ENCODE measurements at places on chromosomes 2 and 18.
A peak's percentile ranks its signal among the peaks of the same experiment; 100 is the strongest.

- DNase-seq = no peak
These were observed 58.3 kb downstream of the FBXO36 start for GRCh38 chr2:229980431-229981184.

DNA sequence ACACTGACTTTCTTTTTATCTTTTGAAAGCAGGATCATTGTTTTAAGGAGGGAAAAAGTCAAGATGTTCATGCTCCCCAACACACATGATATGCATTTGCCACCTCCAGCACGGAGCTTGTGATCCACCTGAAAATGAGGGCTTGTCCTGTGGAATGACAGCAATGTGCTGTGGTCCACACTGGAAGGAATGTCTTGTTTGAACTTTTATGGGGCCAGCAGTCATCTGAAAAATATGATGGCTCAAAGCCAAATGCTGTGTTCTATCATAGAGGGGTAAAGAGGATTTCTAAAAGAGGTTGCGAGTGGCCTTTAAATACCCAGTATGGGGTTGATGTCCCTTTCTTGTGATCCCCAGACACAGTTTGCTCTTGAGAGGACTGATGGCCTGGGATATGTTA, 226.5 kb upstream of the SPRED2 start:
- DNase-seq = no peak

GRCh38 chr2:96520697-96521096, 15.5 kb upstream of the NEURL3 start:
- no peak for DNase-seq

- DNase-seq = no peak
These were observed 106.4 kb upstream of the RBBP8 start for GRCh38 chr18:22826726-22827125.

- peak; percentile 9 for DNase-seq
These were observed 7.9 kb upstream of the PDCL3 start for GRCh38 chr2:100554798-100555407.

DNA sequence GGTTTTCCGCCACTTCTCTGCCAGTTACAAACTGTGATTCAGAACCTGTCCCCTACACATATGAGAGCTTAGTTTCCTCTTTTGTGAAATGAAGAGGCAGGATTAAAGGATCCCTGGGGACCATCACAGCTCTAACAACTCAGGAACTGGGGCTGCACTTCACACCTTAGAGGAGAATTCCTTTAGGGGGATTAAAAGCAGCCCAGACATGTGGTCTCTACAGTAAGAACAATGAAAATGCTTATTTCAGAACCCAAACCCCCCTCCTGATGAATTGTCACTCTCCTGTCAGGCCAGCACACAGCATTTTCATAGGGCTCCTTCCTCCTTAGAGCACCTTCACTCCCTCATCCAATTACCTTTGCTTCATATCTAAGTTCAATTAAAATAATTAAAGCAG, 101.5 kb upstream of the NEDD4L start:
- DNase-seq = no peak

GRCh38 chr2:88086401-88086800, 18.8 kb downstream of the SMYD1 start:
- no peak for DNase-seq

DNA sequence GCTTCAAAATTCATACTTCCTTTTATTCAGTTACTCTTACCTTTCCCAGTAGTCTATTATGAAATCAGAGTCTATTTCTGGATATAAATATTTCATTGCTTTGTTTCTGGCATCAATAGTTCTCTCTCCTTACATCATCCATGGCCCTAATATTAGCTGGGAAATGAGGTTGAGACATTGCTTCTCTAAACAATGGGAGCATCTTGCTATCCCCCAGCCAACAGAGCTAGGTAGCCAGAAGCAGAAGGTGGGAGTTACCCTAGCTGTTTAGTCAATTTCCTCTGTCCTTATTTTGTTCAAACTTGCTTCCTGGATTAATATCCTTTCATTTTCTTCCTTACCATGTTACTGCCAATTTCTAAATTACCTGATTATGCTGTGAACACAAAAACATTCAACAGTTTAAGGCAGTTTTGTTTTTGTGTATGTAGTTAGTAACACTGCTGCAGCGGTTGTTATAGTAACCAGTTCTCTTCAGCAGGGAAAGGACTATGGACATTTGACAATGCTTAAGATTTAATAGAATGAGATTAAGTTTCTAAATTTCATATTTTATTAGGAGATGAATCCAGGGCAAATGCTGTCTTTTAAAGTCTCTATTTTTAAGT, 160.5 kb upstream of the KCNJ3 start:
- no peak for DNase-seq

DNA sequence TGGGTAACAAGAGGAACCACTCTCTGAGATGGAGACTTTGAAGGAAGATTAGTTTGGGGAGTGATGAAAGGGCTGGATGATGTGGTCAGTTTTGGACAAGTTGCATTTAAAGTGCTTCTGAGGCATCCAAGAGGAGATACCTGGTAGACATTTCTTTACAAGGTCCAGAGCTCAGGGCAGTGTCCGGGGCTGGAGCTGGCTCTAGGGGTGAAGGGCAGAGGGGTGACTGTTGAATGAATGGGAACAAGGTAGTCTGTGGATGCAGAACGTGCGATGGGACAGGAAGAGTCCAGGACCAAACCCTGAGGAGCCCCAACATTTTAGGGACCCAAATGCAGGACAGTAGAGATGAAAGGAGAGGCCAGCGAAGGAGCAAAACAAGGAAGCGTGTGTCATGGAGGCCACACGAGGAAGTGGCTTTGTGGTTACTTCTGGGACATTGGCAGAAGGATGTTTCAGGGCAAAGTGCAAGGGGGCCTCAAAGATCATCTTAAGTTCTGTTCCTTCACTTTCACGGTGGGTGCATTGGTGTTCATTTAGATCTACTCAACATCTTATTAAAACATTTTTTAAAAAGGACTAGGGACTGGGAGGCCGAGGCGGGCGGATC, 13.6 kb upstream of the GPR35 start:
- DNase-seq = no peak

DNA sequence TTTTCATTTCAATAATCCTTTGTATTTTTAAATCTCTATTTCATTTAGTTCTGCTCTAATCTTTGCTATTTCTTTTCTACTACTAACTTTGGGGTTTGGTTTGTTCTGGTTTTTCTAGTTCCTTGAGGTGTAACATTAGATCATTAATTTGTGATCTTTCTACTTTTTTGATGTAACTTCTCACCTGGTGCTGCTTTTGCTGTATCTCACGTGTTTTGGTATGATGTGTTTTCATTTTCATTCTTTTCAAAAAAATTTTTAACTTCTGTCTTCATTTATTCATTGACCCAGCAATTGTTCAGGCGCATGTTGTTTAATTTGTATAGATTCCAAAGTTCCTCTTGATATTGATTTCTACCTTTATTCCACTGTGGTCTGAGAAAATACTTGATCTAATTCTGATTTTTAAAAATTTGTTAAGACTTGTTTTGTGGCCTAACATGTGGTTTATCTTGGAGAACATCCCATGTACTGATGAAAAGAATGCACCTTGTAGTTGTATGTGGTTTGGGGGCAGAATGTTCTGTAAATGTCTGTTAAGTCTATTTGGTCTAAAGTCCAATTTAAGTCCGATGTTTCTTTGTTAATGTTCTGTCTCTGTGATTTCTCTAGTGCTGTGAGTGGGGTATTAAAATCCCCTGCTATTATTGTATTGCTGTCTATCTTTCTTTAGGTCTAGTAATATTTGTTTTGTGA, 17.3 kb upstream of the MALT1 start:
- DNase-seq = no peak

DNA sequence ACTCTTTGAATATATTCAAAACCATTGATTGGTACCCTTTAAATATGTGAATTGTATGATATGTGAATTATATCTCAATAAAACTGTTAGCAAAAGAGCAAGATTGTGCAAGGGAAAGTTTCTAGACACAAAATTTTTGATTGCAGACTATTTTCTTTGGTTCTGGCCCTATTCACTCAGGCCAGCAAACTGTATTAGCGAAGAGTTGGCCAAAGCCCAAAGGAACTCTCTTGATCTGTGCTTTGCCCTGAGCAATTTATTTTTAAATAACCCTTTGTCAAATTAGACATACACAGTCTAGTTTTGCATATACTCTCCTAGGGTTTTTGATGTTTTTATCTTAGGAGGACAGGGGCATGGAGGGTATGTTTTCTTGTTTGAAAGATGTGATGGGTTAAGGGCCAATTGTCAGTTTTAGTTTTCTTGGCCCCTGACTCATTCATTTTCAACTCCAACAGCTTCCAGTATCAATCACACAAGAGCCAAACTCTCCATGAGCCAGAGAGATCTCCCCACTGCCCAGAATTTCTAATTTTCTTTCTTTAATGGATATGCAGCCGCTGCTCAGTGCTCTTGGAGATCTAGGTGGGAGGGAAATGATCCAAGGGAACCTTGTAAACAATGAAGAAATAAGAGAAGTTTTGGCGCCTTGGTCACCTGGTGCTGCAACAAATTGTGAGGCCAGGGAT, 231.5 kb downstream of the SRBD1 start:
- DNase-seq = no peak

- no peak for DNase-seq
These were observed 38.9 kb downstream of the ASB1 start for GRCh38 chr2:238465487-238466242.

DNA sequence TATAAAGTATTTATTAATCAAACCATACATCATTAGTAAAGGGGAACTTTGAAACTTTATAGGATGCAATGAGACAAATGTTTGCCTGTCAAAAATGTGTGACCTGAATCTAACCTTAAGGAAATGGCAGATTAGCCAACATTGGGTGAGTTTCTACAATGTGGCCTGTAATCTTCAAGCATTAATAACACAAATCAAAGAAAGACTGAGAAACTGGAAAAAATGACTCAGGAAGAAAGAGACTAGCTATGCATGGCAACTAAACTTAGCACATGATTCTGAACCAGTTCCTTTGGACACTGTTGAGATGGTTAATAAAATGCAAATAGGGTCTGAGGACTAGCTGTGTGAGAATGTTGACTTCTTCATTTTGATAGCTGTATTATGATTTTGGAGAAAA, 628.6 kb upstream of the ID2 start:
- no peak for DNase-seq

GRCh38 chr2:19669559-19669958, 232.2 kb downstream of the TTC32 start:
- DNase-seq = no peak

DNA sequence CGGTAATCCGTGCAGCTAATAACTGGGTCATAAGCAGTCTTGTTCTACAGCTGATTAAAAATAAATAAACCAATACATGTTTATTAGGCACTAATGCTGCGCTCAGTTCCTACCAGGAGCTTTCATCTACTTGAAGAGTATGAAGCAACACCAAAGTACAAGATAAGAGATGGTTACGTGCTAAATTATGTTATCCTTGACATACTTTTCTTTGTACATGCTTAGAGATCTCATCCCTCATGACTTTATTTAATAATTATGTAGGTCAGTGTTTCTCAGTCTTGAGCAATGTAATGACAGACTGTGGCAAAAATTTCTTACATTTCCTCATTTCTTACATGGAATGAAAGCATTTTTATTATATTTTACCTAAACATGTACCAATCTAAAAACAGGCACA, 54.6 kb upstream of the COBLL1 start:
- DNase-seq = no peak

- DNase-seq = no peak
These were observed 149.2 kb downstream of the PLEKHA3 start for GRCh38 chr2:178629463-178629862.

DNA sequence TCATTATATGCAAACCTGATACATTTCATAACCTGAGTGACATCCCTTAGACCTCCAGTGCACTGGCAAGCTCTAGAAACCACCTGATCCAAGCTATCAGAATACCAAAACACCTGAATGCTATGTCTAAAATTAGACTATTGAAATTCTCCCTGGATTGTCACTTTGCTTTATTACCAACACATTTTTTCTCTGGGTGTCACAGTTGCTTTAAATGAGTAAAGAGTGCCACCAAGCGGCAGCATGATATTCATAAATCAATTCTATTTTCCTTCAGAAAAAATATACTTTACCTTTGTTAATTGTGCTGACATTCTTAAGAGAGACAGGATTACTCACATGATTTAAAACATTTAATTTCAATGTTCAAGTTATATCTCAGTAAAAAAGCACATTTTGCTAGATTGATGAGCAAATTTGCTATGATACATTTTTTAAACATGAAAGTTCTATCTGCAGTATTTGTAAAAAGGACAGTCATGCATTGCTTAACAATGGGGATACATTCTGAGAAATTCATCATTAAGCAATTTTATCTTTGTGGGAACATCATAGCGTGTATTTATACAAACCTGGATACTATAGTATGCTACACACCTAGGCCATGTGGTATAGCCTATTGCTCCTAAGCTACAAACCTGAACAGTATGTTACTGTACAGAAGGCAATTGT, 338.4 kb upstream of the SLC39A10 start:
- peak; percentile 17 for DNase-seq

- no peak for DNase-seq
These were observed 244.1 kb downstream of the SH3BP4 start for GRCh38 chr2:235195921-235196320.

- no peak for DNase-seq
These were observed 41.1 kb upstream of the C1GALT1C1L start for GRCh38 chr2:43717322-43717721.

DNA sequence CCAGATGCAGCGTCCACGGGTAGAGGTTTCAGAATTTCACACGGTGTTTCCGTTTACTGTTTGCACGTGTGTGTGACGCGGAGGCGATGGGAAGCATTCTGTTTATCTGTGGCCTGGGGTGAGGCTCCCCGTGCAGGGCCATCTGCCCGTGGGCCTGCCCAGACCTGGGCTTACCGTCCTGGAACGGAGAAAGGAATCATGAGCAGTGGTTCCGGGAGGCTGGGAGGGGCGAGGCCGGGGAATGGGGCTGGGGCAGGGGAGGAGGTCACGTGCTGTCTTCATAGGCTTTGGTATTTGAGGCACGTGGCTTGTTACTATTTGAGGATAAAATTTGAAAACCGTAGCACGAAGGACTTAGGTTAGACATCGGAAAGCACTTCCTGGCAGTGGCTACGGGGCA, 77.9 kb downstream of the RTP5 start:
- no peak for DNase-seq

- no peak for DNase-seq
These were observed 50.0 kb downstream of the NRP2 start for GRCh38 chr2:205732314-205732713.

DNA sequence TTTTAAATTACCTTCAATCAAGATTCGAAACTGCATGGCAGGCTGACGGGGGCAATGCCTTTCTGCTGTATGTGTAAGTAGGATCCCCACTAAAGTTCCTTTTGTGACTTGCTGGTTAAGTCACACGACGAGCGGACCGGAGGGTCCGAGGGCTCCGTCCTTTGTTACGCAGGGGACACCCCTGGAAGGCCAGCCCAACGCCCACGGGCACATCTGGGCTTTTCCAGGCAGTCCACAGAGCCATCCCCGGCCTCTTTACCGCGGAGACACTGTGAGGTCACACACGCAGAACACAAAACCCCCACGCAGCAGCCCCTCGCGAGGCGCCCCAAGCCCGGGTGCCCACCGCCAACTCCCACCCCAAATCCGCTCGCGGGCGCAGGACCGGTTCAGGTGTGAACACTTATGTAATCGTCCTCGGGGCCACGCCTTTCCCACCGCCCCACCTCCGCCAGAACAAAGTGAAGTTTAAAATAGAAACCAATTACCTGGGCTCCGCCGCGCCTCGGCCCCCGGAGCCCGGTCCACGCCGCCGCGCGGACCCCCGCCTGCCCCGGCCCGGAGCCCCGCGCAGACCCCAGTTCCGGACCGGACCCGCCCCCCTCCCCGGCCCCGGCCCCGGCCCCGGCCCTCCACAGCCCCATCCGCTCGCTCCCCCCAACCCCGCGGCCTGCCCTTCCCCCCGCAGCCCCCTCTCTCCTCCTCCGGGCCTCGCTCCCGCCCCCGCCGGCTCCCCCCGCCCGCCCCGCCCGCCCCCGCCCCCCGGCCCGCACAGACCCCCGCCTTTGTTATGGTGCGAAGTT, 4.2 kb downstream of the ZNF516 start:
- no peak for DNase-seq
